Osteoblast (primary cell): ENCODE measurements at places on chromosomes 5 and 9. TPM values are rescaled to one million over a fixed set of nuclear protein-coding genes. Genes with fewer than 3 reads are reported as not detected.
A peak's percentile ranks its signal among the peaks of the same experiment; 100 is the strongest.

- H3K27ac ChIP-seq: peak overlapping the region; percentile 46
- peaks cover 43% of the 10 kb centered on the region for H3K4me1 ChIP-seq
- peak; percentile 72 for DNase-seq
Measured at GRCh38 chr9:137087409-137087925, 682 bp downstream of the MAN1B1 start.

GABRP gene
- total RNA-seq: under 0.01 TPM in 2 replicates

MLLT3 gene
- total RNA-seq: 13.8 and 17.4 TPM in 2 replicates

GRCh38 chr5:149747141-149747832 lies 17.2 kb downstream of the PPARGC1B start:
- peaks cover 8% of the 10 kb centered on the region for H3K4me1 ChIP-seq
- peak; percentile 41 for DNase-seq
- H3K36me3 ChIP-seq: no peaks in the 10 kb centered on the region
- H3K27me3 ChIP-seq: no peaks in the 10 kb centered on the region
- H3K4me3 ChIP-seq: no peak overlapping the region

- H3K27me3 ChIP-seq: no peaks in the 10 kb centered on the region
- peaks cover 38% of the 10 kb centered on the region for H3K4me1 ChIP-seq
- no peaks in the 10 kb centered on the region for H3K36me3 ChIP-seq
- H3K4me3 ChIP-seq: no peak overlapping the region
- H3K27ac ChIP-seq: no peak overlapping the region
- DNase-seq: peak; percentile 49
Measured at GRCh38 chr9:6931913-6932312, 174.1 kb downstream of the KDM4C start.

- DNase-seq: no peak
- H3K36me3 ChIP-seq: no peaks in the 10 kb centered on the region
- no peak overlapping the region for H3K4me3 ChIP-seq
- no peak overlapping the region for H3K27ac ChIP-seq
- H3K4me1 ChIP-seq: no peaks in the 10 kb centered on the region
- no peaks in the 10 kb centered on the region for H3K27me3 ChIP-seq
Measured at GRCh38 chr9:106482733-106483132, 380.2 kb upstream of the ZNF462 start.

DNA sequence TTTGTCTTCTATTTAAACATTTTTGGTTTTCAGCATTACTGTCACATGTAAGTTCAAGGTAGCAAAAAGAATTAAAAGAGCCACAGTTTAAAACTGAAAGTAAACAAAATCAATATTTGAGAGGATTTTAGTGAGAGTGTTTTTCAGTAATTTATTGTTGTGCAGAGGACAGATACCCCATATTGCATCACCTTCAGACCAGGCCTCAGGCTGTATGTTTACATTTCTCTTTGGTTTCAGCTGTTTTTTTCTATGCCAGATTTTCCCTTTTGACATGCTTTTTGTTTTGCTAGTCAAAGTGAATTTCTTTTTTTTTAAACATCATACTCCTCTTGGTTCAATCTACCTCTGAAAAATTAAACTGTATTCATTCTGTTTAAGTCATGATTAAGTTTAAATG lies 47.2 kb downstream of the MAST4 start:
- no peaks in the 10 kb centered on the region for H3K4me1 ChIP-seq
- H3K27me3 ChIP-seq: no peaks in the 10 kb centered on the region
- H3K36me3 ChIP-seq: no peaks in the 10 kb centered on the region
- no peak overlapping the region for H3K4me3 ChIP-seq
- no peak overlapping the region for H3K27ac ChIP-seq

DNA sequence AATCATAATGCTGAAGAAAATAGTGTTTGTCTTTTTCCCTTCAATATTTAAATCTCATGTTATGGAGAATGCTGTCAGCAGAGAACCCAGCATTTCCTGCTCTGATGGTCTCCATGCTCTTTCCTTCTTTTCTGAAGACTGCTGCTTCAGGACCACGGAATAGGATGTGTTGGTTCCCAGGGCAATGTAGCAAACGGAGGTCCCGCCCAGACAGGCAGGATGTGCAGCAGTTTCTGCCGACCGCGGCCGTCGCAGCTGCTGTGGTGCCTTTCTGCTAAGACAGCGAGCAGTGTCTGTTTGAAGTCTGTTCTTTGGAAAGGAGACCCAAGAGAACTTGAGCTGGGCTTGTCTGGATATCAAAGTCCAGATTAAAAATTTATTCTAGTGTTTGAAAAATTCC lies 654.3 kb downstream of the CCDC171 start:
- no peak overlapping the region for H3K27ac ChIP-seq
- H3K27me3 ChIP-seq: no peaks in the 10 kb centered on the region
- no peak for DNase-seq
- peak overlapping the region; percentile 1 for H3K4me3 ChIP-seq
- peaks cover 19% of the 10 kb centered on the region for H3K4me1 ChIP-seq

C9orf153 gene
- under 0.01 and 0.59 TPM in 2 replicates for total RNA-seq

ZBTB26 gene
- 5.0 and 5.4 TPM in 2 replicates for total RNA-seq

PDE4D gene
- 18.9 and 19.9 TPM in 2 replicates for total RNA-seq

DAPK1 gene
- total RNA-seq: 42.7 and 55.4 TPM in 2 replicates

- no peak for DNase-seq
- no peak overlapping the region for H3K4me3 ChIP-seq
- H3K27ac ChIP-seq: no peak overlapping the region
- H3K36me3 ChIP-seq: peaks cover 16% of the 10 kb centered on the region
Measured at GRCh38 chr5:131640043-131640856, 5.2 kb upstream of the RAPGEF6 start.

IFNA13 gene
- total RNA-seq: not detected in 2 replicates

SLC2A8 gene
- total RNA-seq: 5.4 and 6.8 TPM in 2 replicates

DNA sequence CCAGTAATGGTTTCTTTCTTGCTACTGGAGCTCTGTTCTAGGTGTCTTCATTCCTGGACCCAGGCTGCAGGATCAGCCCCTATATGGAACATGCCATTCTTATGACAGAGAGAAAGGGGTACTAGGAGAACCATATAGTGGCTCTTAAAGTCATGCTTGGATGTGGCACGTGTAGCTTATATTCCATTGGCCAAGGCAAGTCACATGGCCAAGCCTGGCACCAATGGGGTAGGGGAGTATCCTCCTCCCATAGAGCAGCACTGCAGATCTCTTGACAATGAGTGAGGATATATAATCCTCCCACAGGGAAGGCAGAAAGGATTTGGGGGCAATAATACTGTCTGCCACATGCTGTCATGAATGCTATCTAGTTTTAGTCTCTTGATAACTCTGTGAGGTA lies 193.3 kb downstream of the PALM2AKAP2 start:
- H3K4me1 ChIP-seq: peaks cover 14% of the 10 kb centered on the region
- H3K27ac ChIP-seq: no peak overlapping the region
- no peak overlapping the region for H3K4me3 ChIP-seq
- H3K36me3 ChIP-seq: no peaks in the 10 kb centered on the region

RLN2 gene
- total RNA-seq: not detected in 2 replicates

DNA sequence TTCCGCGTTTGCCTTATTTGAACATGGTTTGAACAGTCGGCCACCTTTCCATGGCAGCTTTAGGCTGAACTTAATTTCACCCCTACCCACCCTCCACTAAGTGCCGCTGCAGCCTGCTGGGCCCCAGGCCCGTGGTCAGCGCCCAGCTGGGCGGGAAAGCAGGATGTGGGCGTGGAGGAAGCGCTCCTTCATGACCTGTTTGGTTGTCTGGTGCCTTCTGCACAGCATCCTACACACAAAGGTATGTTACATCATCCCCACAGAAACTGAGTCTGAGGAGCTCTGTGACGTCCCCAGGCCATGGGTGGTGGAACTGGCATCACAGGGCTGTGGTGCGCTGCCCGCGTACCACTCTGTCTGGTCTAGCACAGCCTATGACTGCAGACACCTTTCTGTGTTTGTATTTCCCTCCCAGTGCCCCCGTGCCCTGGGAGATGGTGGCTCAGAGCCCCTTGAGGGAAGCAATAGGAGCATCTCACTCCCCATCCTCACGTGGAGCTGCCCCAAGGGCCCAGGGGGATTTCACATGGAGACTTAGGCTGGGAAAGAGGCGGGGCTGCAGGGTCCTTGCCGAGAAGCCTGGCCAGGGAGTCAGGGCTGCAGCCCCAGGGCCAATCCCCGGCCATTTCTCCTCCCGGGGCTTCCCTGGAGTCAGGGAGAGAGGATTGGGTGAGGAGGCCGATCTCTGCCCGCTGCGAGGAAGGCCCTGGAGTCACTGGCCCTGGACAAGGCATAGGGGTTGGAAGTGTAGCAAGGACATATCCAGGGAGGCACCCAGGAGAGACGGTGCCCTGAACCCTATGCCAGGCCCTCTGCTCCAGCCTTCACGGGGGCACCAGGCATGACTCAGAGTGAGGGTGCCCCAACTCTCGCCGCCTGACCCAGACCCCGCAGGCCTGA lies 37.5 kb upstream of the SUSD3 start:
- no peaks in the 10 kb centered on the region for H3K36me3 ChIP-seq
- H3K4me1 ChIP-seq: no peaks in the 10 kb centered on the region
- H3K27ac ChIP-seq: no peak overlapping the region
- DNase-seq: peak; percentile 76
- no peak overlapping the region for H3K4me3 ChIP-seq

BASP1 gene
- 242 and 272 TPM in 2 replicates for total RNA-seq

- no peak overlapping the region for H3K4me3 ChIP-seq
- DNase-seq: no peak
- no peak overlapping the region for H3K27ac ChIP-seq
- H3K4me1 ChIP-seq: no peaks in the 10 kb centered on the region
Measured at GRCh38 chr5:104355350-104355749, 792.8 kb upstream of the NUDT12 start.

- H3K27me3 ChIP-seq: no peaks in the 10 kb centered on the region
- no peak overlapping the region for H3K27ac ChIP-seq
- peak; percentile 76 for DNase-seq
Measured at GRCh38 chr9:107816561-107817021, 327.0 kb upstream of the KLF4 start.
